Dermis blood vessel endothelial cell (primary cell): ENCODE measurements at places on chromosomes 2 and 18. TPM values are rescaled to one million over a fixed set of nuclear protein-coding genes. Genes with fewer than 3 reads are reported as not detected.
A peak's percentile ranks its signal among the peaks of the same experiment; 100 is the strongest.

- DNase-seq = peak; percentile 86
Observed at GRCh38 chr18:11859903-11860407, 8.7 kb downstream of the CHMP1B start.

DNA sequence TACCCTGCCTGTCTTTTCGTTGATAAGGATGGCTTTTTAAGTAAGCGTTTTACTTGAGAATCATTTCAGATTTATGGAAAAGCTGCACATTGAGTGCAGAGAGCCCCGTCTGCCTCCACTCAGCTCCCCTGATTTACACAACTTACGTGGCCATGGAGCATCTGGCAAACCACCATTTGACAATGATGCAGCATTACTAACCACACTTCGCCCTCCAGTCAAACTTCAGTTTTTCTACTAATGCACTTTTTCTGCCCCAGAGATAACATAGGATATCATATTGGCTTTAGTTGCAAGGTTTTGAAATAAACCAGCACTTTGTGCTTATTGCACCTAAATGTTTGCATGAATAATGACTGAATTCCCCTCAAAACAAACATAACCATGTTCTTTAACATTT lies 165.1 kb upstream of the TPO start:
- DNase-seq = no peak

- no peak for DNase-seq
Observed at GRCh38 chr2:105615305-105615704, 129.4 kb upstream of the NCK2 start.

DNA sequence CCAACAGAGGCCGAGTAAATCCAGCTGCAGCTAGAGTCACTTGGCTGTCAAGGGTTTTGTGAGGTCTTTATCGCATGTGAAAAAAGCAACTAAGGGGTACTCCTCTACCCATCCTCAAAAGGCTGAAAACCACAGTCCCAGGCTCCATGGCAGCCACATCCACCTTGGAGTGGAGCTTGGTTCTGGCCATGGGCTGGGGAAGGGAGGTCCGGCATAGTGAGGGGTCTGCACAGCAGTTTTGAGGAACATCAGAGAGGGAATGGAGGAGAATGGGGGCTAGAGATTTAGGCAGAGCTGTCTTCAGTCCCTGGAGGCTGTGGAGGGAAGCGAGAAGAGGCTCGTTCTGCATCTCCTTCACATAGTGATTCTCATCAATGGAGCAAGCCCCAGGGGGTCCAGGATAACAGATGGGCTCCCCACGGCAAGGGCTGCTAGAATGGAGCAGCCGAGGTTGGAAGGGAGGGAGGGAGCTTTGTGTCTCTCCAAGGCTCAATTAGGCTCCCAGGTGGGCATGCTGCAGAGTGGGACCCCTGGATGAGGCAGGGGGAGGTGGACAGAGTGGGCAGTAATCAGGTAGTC lies 21.0 kb downstream of the MROH2A start:
- DNase-seq = no peak

- no peak for DNase-seq
Observed at GRCh38 chr18:63290821-63291200, 28.8 kb downstream of the BCL2 start.

GRCh38 chr2:11123856-11124759 lies 31.2 kb upstream of the SLC66A3 start:
- DNase-seq = peak; percentile 79

- no peak for DNase-seq
Observed at GRCh38 chr2:11022591-11023273, 111.0 kb downstream of the KCNF1 start.

- DNase-seq = no peak
Observed at GRCh38 chr2:57490741-57491140, 555.9 kb upstream of the VRK2 start.

- no peak for DNase-seq
Observed at GRCh38 chr2:15074751-15075700, 442.5 kb downstream of the LRATD1 start.

GRCh38 chr2:100257939-100258338 lies 64.4 kb downstream of the LONRF2 start:
- DNase-seq = no peak

GRCh38 chr2:102940684-102941083 lies 178.9 kb downstream of the TMEM182 start:
- DNase-seq = no peak

GRCh38 chr2:180664507-180664906 lies 315.9 kb upstream of the UBE2E3 start:
- no peak for DNase-seq

DNA sequence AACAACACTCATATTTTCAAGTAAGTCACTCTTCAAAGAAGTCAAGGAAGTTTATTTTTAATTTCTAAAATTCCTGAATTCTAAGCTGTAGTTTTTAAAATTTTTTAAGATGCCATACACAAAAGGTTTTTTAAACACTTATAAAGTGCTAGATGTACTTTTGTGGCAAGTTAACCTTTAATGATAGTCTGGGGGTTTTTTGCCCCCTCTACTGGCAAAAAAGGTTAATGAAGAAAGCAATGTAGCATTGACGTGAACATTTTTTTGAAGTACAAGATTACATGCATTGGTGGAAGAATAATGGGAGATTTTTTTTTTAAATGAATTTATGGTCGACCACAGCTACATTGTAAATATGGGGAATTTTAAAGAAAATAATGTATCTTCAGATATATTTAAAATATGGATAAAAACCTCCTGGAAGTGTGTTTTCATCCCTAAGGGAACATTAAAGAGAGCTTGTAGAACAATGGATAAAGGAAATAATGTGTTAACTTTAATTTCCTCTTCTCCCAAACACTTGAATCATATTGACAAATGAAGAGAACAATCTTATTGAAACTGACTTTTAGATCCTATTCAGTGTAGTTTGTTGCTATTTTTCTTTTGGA lies 12.6 kb downstream of the ITPRID2 start:
- peak; percentile 83 for DNase-seq

GRCh38 chr2:221571551-221572218 lies 419 bp downstream of the EPHA4 start:
- DNase-seq = peak; percentile 50

DNA sequence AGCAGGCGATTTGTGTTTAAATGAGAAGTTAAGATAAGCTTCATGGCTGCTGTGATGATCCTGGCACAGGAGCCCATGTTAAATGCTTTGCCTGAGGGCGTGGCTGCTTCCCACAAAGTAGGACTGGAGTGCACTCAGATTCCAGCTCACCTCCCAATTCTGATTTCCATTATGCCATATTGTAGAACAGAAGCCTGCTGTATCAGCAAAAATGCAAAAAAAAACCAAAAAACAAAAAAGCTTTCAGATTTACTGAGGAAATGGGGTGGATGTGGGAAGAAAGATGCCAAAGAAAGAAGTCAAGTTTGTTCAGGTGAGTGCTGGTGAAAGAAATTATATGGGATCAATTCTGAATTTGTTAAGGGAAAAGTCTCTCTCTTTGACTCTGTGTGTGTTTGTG lies 610.4 kb upstream of the NETO1 start:
- DNase-seq = no peak

DNA sequence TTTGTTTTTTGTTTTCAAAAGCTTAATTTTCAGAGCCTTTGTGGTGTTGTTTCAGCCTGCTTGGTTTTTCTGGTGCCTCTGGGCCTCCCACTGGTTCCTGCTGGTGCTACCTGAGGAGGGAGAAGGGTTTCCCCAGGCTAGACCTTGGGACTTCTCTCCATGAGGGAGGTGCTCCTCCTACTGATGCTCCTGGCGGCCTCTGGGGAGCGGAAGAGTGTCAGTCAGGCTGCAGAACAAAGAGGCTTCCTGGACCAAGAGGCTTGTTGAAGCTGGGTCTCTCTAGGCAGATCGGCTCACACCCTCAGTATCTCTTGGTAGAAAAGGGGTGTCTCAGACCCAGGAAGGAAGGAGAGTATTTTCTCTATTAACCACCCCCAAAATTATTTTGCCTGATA lies 32.2 kb downstream of the RFX8 start:
- DNase-seq = peak; percentile 13

GRCh38 chr2:145931781-145932395 lies 1412.0 kb upstream of the ZEB2 start:
- no peak for DNase-seq

PTPRN gene
- 0.17 TPM in 1 of 2 replicates, not detected in the other for total RNA-seq

NAT8 gene
- total RNA-seq = not detected in 2 replicates

CFAP65 gene
- total RNA-seq = not detected in 2 replicates

EPAS1 gene
- total RNA-seq = 283 and 362 TPM in 2 replicates

RAB27B gene
- under 0.01 and 0.05 TPM in 2 replicates for total RNA-seq

TMEM163 gene
- total RNA-seq = 0.09 and 0.34 TPM in 2 replicates
